Hindlimb muscle (tissue), 1 donor: ENCODE measurements at places on chromosomes 11 and 22.

DNA sequence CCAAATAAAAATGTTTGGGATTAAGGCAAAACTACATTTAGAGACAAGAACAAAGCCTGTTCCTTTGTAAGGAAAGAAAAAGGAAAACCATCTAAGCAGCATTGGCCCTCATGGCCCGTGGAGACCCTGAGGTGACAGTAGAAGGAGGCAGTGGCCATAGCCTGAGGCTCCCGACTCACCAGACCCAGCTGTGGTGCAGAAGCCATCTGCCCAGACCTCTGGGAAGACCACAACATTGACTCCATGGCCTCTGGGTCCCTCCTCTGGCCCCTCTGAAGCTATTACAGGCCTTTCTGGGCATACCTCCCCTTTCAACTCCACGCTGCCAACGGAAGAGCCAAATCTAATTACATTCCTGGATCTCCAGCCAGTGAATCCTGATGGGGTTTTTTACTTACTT is 6.4 kb downstream of the PRAME start:
- DNase-seq = no peak

- no peak for DNase-seq
Observed at GRCh38 chr11:94212898-94213297, 84.3 kb downstream of the PANX1 start.

DNA sequence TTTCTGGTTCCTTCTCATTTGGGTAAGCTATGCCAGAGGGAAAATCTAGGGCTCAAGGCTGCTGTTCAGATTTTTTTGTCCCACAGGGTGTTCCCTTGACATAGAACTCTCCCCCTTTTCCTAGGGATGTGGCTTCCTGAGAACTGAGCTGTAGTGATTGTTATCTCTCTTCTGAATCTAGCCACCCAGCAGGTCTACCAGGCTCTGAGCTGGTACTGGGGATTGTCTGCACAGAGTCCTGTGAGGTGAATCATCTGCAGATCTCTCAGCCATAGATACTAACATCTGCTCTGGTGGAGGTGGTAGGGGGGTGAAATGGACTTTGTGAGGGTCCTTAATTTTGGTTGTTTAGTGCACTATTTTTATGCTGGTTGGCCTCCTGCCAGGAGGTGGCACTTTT is 167.3 kb upstream of the PGR start:
- DNase-seq = no peak

DNA sequence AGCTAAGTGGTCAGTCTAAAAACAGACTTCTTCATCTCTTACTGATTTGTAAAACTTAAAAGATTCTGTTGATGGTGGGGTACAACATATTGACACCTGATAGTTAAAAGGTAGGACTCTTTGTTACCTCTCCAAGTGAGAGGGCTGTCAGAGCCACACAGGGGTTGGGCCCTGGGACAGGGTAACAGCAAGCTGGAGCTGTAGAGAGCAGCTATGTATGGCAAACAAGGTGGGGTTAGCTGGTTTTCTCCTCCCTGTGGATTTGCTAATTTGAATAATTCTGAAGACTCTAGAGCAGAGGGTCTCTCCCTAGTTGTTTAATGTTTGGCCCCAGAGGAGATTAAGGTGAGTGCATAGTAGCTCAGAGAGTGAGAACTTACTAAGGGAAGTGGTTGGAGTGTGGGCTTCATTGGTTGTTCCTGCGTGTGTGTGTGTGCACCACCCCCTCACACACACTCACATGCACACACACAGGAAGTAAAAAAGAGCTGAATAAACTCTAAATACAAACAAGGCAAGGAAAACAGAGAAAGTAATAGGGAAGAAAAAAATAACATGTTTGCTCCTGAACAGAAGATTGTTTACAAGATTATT is 9.2 kb upstream of the GAS2 start:
- no peak for DNase-seq

GRCh38 chr11:119885861-119886567 is 157.0 kb upstream of the NECTIN1 start:
- DNase-seq = no peak

- no peak for DNase-seq
Observed at GRCh38 chr11:67055812-67056211, 835 bp upstream of the RHOD start.

- no peak for DNase-seq
Observed at GRCh38 chr22:27115816-27116256, 458.4 kb downstream of the MIAT start.

GRCh38 chr22:33850193-33850592 is 70.1 kb downstream of the LARGE1 start:
- no peak for DNase-seq

DNA sequence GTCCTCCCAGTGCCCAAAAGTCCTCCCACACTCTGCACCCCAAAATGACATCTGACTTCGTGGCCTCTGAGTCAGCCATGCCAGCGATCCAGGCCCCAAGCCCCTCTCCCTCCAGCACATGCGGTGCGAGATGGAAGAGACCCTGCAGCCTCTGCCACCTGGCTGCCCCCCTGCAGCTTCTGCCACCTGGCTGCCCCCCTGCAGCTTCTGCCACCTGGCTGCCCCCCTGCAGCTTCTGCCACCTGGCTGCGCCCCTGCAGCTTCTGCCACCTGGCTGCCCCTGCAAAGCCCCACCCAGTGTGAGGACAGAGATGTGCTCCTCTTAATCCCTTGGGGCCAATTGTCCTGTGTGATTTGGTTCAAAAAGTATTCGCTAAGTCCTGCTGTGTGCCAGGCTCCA is 68.0 kb downstream of the WNT7B start:
- DNase-seq = no peak

DNA sequence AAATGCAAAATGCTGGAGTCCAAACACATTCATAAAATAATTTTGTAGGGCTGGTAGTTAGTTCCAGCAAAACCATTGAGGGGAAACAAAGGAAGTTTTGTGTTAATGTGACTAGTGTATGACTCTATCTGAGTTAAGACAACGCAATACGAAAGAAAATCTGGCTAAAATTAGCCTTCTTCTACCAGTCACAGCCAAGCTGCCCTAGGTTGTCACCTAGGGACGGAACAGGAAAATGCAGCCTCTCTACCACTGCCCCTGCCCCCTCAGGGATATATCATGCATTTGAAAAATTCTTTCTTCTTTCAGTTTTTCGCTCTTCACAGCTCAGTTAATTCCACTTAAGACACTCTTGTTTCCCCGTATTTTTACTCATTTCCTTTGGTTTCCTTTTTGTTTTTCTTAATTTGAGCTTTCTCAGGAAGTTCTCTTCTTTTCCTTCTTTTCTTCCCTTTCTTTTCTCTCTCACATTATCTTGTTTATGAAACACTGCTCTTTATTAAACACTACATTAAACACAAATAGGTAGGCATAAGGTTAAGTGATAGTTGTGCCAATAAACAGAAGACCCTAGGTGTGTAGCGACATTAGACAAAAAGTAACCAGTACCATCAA is 30.6 kb downstream of the KIRREL3 start:
- DNase-seq = no peak

GRCh38 chr22:44600207-44600785 is 101.7 kb upstream of the PRR5 start:
- DNase-seq = no peak

GRCh38 chr11:93113824-93114223 is 84.0 kb downstream of the SLC36A4 start:
- no peak for DNase-seq

GRCh38 chr11:104916442-104916841 is 18.2 kb upstream of the CASP12 start:
- DNase-seq = peak; percentile 38

- no peak for DNase-seq
Observed at GRCh38 chr11:64868904-64869570, 9.4 kb downstream of the EHD1 start.

DNA sequence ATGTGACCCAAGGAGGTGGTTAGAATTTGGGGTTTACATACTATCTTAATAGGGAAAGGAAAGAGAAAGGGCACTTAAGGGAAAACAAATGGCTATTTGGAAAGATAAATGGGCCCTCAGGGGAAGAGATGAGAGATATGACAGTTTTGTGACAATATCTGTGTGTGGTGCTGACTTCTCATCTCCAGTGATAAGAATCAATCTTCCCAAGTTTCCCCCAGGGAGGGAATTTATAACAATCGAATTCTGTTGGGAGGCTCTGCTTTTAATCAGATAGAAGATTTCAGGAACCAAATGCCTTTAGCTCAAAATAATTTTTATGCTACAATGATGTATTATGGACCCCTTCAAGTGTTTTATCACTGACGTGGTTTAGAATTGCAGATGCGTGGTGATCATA is 46.3 kb upstream of the PAMR1 start:
- DNase-seq = no peak

DNA sequence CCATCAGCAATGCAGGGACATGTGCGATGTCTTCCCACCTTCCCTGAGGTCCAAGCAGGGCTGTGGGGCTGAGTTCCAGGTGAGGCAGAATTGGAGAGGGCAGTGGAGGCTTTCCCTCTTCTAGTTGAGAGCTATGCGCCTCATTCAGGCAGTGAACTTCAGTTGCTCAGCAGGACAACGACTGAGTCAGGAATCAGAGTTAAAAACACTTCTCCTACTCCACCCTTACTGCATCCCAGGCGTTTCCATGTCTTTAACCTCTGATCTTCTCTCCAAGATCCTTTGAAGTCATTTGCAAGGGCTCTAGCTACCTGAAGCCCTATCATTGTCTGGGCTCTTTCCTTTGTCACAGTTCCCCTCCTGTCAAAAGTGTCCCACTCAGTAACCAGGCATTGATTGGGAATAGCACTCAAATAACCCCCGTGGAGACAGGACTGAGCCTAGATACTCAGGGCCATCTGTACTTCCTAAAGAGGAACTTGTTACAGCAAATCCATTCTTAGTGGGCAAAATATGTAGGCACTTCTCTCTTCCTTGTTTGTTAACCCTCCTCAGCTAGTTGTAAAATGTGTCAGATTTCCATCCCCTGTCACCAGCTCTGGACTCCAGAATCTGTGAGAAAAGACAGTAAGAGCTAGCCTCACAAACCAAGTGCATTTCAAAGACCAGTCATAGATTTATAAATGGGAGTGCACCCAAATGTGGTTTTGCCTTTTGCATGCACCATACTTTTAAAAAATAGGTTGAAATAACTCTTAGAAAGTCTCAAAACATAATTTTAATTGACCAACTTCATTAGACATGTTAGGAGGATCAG is 72.5 kb upstream of the MYO18B start:
- DNase-seq = no peak

GRCh38 chr11:117535850-117536411 is 208.3 kb downstream of the CEP164 start:
- no peak for DNase-seq

DNA sequence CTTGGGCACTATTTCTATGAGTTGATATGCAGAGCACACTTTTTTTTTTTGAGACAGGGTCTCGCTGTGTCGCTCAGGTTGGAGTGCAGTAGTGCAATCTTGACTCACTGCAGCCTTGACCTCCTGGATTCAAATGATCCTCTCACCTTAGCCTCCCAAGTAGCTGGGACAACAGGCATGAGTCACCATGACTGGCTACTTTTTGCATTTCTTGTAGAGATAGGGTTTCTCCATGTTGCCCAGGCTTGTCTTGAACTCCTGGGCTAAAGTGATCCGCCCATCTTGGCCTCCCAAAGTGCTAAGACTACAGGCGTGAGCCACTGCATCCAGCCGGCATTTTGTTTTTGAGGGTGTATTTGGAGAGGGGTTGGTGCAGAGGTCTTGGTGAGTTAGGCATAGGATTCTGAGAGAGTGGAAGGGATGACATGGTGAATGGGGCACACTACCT is 29.9 kb upstream of the MTCH2 start:
- no peak for DNase-seq
